Fibroblast of skin of right biceps (primary cell): ENCODE measurements at places on chromosomes 6 and 20.

- peak; percentile 25 for DNase-seq
Observed at GRCh38 chr6:46491628-46492547, 639 bp upstream of the RCAN2 start.

DNA sequence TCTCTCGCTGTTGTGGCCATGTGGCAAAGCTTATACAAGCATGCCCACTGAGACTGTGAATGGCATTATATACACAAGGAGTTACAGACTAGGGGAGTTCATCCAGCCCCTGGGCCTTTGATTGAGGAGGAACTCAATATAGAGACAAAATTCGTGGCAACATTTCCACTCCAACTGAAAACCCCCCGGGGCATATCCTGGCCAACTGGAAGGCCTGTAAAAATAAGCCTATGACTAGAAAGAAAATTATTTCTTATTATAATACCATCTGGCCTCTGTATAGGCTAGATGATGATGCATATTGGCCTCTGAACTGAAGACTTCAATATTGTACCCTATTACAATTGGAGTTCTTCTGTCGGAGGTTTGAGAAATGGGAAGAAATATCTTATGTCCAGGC lies 175.5 kb upstream of the GJE1 start:
- DNase-seq, result no peak

GRCh38 chr6:40397287-40398033 lies 189.7 kb downstream of the LRFN2 start:
- no peak for DNase-seq

- DNase-seq, result no peak
Observed at GRCh38 chr6:135215160-135215559, 34.1 kb downstream of the MYB start.

DNA sequence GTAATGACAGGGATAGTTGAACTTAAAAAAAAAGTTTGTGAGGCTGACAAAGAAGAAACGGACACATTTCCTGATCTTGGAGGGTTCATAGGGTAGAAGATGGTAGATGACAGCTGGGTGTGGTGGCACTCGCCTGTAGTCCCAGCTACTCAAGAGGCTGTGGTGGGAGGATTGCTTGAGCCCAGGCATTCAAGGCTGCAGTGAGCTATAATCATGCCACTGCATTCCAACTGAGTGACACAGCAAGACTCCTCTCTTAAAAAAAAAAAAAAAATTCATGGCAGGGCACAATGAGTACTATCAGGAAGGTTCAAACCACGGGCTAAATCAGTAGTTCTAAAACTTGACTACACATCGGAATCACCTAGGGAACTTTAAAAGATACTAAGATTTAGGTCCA lies 2.0 kb upstream of the MICA start:
- peak; percentile 88 for DNase-seq
